Activated naive CD4-positive, alpha-beta T cell (primary cell): ENCODE measurements at places on chromosomes 5 and 9.
A peak's percentile ranks its signal among the peaks of the same experiment; 100 is the strongest.

DNA sequence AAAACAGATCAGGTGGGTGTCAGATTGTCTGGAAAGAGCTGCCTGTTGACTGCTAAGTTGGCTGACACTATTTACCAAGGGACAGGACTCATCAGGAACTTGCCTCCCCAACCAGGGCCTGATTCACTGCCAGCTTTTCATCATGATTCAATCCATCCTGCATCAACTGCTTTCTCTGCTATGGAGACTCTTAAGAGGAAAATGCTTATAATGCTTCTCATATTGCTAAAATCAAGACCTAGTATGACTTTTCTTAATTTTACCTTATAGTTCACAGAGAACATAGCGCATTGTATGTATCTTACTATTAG, 21.3 kb downstream of the HTR4 start:
- DNase-seq: no peak

- DNase-seq: no peak
Observed at GRCh38 chr5:4939042-4939781, 200.9 kb upstream of the ADAMTS16 start.

DNA sequence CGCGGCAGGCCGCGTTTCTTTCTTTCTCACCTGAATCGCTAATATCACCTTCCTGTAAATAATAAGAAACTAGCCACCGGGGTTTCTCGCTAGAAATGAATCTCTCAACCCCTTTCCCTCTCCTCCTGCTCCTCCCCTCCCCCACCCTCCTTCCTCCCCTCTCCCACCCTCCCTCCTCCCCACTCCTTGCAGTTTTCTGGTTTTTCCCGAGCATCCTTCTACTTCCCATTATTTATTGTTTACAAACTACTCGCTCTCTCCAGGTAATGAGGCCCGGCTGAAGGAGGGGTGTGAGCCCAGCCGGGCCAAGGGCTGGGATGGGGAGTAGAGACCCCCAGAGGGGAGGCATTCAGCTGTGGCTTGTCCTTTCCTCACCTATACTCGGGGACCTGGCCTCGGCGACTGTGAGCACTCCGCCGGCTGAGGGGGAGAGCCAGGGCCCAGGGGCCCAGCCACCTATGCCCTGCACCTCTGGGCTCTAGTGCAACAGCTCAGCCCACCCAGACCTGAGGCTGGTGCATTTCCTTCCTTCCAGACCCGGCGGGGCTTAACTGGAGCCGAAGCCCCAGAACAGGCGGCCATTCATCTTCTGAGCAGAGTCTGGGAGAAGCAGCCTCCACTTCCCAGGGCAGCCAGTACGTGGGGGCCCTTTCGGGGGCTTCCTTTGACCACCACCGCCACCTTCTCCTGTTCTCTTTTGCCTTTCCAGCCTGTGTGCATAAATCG, 2.1 kb upstream of the IRX4 start:
- no peak for DNase-seq

DNA sequence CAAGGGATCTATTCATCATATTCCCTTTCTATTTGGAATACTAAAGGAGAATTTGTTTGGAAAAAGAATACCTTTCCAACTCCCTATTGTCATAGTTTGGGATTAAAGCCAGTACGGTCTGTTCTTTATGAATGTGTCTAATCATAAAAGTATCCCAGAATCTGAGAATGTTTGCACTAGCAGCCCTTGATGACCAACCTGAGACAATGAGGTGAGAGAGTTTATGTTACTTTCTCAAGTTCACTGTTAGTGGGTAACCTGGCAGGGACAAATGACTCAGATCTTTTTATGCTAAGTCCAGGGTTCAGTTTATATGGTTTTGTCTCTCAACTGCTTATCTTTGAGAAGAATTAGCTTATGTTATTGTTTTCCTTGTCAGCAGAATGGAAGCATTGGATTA, 25.3 kb upstream of the TLR4 start:
- DNase-seq: no peak

DNA sequence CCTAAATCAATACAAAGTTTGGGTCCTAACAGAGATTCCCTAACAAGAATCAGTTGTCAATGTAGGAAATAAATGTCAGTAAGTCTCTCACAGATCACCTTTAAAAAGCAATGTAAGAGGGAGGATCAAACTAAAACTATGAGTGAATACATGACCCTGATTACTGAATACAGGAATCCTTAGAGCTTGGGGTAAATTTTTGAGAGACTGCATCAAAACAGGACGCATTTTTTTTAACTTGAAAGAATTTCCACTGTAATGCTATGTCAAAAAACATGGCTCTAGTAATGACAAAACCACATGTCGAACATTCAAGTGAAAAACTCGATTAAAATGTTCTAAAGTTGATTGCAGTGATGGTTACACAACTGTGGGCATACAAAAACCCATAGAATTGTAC, 21.9 kb downstream of the ZDHHC21 start:
- DNase-seq: no peak

- no peak for DNase-seq
Observed at GRCh38 chr9:37104183-37104889, 16.0 kb upstream of the ZCCHC7 start.

DNA sequence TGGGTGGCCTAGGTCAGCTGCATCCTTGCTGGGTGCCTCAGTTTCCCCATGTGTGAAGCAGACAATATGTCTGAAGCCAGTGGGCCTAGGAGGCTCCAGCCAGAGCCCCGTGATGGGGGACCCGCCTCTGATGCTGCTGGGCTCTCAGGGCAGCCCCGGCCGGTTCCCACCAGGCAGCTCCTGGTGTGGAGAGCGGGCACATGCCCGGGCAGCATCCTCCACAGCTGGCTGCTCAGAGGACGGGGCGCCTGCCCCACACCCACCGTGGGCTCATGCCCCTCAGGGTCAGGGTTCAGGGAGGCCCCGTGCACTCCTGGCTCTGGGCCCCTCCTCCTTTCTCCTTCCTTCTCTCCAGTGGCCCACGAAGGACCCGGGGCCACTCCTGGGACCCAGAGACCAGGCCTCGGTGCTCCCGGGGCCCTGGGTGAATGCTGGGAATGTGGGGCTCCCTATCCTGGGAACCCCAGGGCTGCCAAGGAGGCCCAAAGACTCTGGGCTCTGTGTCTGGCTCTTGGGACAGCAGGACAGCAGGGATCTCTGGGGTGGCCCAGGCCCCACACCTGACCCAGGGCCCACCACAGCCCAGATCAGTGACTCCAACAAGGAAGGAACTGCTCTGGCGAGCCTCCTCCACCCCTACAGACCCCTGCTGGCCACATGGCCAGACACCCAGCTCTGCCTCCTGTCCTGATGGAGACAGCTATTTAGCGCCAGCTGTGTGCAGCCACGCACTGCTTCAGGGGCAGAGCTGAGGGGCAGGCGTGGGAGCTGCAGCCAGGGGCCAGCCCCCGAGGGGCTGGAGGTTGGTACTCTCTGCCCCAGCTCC, 39.5 kb upstream of the EGFL7 start:
- no peak for DNase-seq

GRCh38 chr5:71923755-71924154, 183.5 kb upstream of the MAP1B start:
- no peak for DNase-seq

DNA sequence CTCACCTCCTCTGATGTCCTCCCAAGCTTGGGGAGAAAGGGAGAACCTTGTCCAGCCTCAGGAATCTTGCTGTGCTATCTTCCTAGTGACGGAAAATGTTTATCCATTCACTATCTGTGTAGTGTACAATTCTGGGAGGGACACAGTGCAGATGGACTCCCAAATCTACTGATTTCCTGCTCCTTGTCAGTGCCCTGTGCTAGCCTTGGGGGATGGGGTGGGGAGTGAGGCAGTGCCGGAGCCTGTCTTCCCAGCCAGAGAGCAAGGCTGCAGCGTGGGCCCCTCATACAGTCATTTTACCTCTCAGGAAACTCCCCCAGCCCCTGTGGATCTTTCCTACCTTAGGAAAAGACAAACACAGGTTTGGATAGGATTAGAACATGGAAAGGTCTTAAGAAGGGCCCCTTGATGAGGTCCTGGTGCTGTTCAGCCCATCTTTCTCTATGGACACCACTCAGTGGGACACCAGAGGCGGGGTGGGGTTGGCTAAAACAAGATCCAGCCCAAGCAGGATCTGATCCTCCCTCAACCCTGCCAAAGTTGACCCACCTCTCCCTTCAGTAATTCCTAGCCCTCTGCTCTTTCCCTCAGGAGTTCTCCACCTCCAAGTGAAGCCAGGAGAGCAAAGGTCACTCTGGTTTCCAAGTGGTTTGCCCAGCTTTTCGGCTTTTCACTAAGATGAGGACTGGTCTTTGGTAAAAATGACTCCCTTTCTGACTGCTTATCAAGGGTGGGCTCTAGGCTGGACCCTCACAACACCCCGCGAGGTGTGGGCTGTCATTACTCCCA, 3.4 kb downstream of the DOLK start:
- no peak for DNase-seq

DNA sequence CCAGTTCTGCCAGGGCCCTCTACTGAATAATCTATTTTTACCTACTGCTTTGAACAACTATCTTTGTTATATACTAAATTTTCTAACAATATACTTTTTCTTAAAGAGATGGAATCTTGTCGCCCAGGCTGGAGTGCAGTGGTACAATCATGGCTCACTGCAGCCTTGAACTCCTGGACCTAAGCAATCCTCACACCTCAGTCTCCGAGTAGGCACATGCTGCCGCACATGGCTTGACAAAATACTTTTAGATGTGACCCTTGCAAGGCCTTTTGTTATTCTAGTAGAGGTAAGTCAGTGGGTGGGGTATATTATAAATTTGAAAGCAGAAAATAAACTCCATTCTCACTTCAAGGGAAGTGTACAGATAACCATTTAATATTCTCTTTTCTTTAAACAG, 7.9 kb downstream of the GOLM1 start:
- no peak for DNase-seq

DNA sequence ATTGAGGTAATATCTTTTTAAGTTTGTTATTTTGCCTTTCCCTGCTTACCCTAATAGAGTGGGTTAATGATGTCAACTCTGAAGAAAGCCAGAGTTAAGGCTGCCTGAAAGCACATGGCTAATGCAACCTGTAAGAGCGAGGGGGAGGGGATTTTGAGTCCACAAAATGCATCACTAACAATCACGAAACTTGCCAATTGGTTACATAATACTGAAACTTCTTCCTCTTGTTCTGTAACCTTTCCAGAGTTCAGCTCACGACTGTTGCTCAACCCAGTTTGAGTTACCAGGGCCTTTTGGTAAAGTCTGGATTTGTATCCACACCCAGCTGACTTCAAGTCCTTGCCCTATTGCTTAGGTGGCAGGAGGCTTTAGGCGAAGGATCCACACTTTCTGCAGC, 308.8 kb downstream of the EFNA5 start:
- DNase-seq: no peak

GRCh38 chr5:16431490-16431889, 34.1 kb downstream of the ZNF622 start:
- DNase-seq: no peak

DNA sequence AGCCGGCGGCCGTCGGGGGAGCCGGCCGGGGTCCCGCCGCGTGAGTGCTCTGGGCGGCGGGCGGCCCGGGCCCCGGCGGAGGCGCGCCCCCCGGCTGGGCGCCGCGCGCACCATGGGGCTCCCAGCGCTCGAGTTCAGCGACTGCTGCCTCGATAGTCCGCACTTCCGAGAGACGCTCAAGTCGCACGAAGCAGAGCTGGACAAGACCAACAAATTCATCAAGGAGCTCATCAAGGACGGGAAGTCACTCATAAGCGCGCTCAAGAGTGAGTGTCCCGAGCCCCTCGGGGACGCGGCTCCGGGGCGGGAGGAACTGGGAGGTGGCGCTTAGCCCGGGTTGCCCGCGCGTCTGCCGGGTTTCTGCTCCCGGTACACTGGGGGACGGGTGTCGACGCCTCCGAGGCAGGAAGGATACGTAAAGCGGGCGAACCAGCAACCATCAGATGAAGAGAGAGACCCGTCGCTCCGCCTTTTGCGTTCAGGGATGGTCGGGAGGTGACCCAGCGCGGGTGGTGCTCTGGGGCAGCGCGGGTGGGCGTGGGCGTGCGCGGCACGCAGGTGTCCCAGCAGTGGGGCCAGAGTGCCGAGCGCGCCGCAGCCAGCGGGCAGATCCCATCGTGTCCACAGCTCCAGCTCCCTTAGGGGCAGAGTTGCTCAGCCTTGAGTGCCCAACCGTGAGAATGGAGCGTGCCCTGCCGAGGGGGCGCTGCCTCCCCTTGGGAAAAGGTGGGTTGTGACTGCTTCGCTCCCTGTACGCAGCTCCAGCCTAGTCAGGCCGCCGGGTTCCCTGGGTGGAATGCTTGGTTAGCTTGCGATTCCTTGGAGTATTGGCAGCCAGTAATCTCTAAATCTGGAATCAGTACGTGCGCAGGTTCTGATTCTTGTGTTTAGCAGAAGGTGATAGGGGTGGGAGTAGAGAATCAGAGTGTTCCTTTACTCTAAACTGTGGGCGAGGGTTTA, 753 bp downstream of the ARHGAP26 start:
- DNase-seq: peak; percentile 23

DNA sequence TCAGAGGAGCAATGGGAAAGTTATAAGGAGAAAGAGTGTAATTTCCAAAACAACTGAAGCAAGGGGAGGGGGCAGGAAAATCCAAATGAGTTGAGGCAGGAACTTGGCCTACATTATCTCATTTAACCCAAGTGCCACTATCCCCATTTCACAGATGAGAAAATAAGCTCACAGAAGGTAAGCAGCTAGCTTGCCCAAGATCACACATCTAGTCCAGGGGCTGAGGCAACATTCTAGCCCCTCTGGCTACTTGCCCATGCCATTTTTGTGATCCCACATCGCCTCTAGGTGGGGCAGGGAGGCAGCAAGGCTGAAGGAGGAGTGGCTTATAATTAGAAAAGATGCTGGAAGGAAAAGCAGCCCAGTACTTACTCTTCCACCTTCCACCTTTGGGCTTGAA, 2.6 kb upstream of the PSIP1 start:
- no peak for DNase-seq

GRCh38 chr5:32581010-32581785, 4.2 kb upstream of the SUB1 start:
- no peak for DNase-seq

DNA sequence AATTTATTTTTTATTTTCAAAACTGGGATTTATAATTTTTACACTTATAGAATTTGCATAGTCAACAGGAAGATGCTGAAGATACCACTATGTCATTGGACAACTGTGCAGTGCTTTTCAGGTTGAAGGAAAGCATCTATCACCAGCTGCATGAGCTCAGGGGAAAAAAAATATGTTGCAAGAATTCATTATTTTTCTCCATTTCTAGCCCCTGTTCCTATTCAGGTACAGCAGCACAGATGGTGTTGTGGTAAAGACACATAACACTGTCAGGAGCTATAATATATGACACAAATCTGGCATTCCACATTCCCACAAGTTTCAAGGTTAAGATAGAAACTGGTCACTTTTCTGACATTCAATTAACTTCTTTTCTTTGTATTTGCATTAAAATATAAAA, 1088.6 kb downstream of the MAT2B start:
- DNase-seq: no peak

GRCh38 chr5:171366645-171367044, 21.0 kb upstream of the NPM1 start:
- DNase-seq: no peak

- no peak for DNase-seq
Observed at GRCh38 chr5:162025312-162025711, 42.3 kb upstream of the GABRG2 start.
